ENCODE measurements at places on chromosomes 3 and 15.

DNA sequence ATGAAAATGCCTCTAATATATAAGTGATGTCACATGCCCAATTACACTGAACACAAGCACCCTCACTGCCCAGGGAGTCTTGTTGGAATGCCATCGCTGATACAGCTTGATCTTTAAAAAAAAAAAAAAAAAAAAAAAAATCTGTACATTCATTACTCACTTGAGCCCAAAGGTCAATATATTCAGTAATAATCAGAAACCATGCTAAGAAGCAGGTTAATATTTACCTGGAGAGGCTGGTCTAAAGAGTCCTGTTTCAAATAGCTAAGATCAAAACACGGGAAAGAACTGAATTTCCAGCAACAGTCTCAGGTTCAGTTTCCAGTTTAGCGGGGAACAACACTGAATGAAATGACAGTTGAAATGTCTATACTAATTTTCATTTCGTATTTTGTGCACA, 109.9 kb downstream of the UACA start:
- no peak for DNase-seq

GRCh38 chr3:196842567-196843434, 24.9 kb upstream of the SENP5 start:
- no peak for DNase-seq

DNA sequence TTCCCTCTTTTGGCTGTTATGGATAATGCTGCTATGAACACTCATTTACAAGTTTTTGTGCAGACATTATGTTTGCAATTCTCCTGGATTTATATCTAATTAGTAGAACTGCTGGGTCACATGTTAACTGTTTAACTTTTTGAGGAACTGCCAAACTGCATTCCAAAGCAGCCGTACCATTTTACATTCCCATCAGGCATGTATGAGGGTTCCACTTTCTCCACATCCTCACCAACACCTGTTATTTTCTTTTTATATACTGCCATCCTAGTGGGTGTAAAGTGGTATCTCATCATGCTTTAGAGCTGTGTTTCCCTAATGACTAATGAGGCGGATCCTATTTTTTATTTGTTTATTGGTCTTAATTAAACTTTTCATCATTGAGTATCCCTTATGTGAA, 9.2 kb downstream of the KPNA4 start:
- DNase-seq, result no peak

- DNase-seq, result no peak
These were observed 52.5 kb upstream of the KCNMB2 start for GRCh38 chr3:178483704-178484103.

DNA sequence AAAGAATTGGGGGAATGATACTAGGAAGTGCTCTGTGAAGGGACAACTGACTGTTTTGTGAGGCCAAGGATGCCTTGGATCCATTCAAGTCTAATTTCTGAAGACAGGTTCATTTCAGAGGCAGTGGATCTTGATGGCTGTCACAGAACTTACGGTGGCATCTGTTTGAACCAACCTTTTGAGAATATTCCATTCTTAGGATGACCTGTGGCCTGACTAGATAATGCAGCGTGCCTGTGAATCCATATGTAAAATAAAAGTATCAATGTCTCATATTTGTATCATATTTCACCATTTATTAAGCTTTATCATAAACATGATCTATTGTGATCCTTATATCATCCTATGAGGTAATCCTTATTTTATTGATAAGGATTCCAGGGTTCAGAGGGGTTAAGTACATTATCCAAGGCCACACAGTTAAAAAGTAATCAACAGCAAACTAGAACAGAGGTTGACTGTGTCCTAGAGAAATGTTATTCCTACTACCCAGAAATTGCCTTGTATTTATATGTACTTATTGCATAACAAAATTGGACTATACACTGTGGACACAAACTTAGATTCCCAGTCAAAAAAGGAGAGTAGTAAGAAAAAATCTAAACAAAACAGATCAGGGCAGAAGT, 34.3 kb downstream of the IL1RAP start:
- no peak for DNase-seq

DNA sequence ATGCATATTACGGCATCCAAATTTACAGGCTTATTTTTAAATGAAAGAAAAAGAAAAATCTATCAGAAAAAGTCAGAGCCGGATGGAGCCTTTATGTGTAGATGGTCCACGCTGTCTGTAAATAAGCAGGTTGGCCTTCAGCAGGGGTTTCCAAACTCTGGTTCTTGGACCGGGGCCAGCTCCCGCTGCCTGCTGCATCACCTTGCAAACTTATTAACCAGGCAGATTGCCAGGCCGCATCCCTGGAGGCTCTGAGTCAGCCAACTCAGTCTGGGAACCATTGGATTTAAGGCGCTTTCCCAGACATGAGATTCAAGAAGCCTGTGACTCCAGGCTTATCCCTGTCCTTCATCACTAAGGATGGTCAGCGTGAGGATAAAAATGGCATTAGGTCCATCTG, 212.4 kb downstream of the OPA1 start:
- DNase-seq, result peak; percentile 77

DNA sequence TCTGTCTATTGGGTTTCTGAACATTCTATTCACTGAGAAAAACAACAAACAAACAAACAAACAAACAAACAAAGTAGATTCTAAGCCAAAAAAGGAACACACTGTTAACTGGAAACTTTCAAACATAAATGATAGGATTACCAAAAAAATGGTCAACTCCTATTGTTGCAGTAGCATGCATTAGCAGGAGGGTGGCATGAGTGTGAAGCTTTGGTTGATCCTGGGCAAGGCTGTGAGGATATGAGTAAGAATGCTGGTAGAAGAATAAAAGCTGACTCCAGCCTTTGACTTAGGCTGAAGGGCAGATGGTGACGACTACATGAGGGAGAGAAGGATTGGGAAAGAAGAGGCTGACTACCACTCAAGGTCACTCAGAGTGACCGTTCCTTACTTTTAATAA, 810.3 kb downstream of the VGLL3 start:
- DNase-seq, result no peak

DNA sequence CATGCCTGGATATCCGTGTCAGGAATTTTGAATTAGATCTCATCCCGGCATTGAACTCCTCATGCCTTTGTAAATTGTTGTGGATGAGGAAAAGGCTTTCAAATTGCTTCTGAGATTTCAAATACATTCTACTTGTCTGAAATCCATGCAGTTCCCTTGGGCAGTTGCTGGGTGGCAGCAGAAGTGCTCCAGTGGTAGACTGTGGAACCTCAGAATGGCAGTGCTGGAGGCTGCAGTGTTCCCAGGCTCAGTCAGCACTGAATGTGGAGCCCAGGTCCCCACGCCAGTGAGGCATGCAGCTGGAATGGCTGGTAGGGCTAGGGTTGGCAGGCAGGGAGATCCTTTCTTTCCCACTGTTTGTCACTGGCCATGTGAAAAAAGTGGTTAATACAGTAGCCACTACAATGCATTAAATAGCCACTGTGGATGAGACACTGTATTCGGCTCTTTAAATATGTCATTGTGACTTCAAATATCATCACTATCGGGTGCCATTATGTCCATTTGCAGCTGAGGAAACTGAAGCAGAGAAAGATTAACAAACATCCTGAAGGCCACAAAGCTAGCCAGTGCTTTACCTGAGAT, 98.6 kb downstream of the TPRG1 start:
- peak; percentile 38 for DNase-seq

DNA sequence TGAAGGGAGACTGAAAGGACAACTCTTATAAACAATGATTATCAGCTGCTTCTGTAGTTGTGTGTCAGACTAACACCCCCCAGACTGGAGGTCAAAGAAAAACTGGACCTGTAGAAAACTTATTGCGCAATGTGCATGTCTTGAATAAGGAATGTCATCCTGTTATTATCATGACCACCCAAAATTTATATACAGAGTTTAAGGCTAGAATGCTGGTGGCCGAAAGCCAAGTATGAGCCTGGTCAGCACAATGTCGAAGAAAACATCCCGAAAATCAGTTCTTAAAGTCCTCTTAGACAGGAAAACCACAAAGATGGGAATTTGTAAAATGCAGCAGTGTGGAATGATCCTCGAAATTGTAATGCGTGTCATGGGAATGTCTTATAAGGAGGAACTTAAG, 29.3 kb downstream of the RFTN1 start:
- peak; percentile 37 for DNase-seq

GRCh38 chr3:195061756-195062655, 209.0 kb downstream of the XXYLT1 start:
- DNase-seq, result no peak

GRCh38 chr15:80155001-80155377, 2.2 kb downstream of the FAH start:
- no peak for DNase-seq

- DNase-seq, result no peak
These were observed 298.3 kb downstream of the LRRC3B start for GRCh38 chr3:26920646-26921478.

GRCh38 chr3:16140894-16141285, 33.6 kb upstream of the GALNT15 start:
- DNase-seq, result no peak

DNA sequence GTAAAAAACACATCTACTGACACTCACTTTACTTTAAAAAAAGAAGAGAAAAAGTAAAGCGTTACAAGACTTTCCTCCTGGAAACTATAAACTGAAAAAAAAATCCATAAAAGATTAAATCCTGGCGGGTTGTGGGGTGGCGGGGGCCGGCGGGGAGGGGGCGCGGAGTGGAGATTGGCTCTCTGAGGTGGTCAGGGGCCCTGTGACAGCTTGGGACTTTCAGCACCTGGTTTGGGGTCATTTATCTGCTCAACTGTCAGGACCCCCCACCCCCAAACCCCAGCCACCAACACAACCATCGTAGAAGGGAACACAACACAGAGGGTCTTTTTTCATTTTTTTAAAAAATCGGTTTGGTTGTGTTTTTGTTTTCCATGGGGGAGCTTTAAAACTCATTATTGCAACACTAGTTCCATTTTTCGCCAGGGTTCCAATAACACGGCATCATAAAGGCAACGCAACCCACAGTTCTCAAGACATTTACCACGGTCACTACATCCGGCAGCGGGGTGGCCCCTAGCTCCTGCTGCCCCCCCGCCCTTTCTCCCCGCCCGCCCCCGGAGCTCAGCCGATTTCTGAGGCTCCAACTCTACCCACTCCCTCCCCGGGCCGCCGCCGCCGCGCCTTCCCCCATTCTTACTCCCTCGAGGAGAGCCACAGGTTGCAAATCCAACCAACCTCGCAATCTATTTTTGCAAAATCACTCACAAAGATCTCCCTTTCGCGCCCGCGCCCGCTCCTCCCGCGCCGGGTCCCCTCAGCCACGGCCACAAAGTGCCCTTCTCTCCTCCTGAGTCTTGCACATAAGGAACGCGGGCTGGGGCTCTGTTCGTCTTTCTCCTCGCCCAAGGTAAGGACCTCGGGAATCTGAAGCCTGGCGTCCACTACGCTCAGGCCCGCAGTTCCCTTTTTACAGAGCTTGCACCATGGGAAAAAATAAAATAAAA, 1.8 kb downstream of the BCL6 start:
- no peak for DNase-seq

GRCh38 chr3:141647562-141647915, 90.6 kb upstream of the RNF7 start:
- no peak for DNase-seq

DNA sequence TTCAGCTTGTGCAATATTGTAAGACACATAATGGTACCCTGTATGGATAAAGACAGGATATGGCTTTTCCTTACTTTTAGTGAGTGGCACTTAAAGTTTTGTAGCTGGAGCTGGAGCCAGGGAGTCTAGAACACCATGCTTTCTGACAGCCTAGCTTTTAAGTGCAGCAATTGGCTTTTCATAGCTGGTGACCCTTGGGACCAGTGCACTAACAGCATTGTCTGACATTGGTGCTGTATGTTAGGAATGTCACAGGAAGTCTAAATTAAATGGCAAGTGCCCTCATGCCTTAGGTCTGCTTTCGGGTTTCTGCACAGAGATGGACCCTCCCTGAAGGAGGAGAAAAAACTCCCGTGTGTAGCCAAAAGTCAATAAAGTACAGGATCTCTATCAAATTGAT, 628.2 kb downstream of the NR2F2 start:
- no peak for DNase-seq

DNA sequence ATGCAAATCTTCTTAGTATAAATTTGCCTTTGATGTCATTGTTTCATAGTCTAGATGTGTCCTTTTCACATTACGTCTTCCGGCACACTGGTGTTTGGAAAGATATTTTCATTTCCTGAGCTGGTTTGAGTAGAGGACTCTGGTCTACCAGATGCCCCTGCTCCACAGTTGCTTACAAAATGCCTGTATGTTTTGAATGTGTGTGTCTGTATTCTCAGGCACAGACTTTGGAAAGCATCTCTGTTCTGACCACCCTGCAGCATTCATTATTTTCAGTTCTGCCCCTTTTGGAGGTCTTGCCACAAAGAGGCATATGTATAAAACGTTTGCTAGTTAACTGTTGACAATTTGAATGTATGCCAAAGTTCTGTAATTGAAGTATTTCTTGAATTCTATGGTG, 236.0 kb upstream of the GOLIM4 start:
- DNase-seq, result no peak

DNA sequence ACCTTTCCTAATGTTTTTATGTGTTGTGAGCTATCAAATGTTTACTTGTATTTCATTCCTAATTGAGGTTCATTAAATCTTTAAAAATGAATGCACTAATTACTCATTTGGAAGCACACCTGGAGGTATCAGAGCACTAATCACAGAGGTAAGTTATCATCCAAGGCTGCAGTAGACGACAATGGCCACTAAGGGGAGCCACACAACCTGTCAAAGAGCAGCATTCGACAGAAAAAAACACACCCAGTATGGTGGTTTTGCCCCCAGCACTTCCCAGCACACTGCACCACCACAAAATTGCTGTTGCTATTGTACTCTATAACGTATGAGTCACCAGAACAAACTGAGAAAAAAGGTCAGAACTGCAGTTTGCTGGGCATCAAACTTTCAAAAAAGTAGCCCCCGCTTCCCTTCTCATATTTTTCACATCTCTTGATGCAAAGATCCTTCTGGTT, 205.9 kb upstream of the IGF1R start:
- peak; percentile 36 for DNase-seq

DNA sequence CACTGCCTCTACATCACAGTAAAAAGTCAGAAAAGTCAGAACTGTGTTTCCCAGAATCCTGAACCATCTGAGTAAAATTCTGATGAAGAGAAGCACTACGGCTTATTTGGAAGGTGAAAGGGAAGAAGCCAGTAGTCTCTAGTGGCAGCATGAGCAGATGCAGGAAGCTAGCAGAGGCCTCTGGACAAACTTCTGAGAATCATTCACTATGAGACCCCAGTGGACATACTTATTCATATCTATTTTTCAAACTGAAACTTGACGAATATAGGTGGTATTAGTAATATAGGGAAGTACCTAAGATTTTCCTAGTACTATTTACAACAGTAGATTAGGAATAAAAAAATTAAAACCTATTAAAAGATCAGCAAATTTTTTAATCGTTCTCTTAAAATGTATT, 272.8 kb upstream of the TTC14 start:
- no peak for DNase-seq

DNA sequence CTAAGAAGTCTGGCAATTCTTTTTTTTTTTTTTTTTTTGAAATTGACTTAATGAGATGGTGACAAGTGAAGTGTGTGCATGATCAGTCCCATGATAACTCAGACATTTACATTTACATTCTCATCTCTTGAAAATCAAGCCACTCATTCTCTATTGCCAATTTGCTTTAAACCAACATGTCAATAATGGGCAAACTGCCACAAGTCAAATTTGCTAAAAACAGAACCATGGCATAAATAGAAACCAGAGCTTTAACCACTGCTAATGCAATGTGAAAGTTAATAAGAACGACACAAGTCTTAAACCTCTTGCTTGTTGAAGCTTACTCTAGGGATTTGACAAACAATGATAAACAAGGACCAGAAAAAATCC, 12.0 kb upstream of the COL8A1 start:
- DNase-seq, result no peak
